Esophagus squamous epithelium (tissue), 5 donors: ENCODE measurements at places on chromosomes 2 and 18. TPM values are rescaled to one million over a fixed set of nuclear protein-coding genes. Genes with fewer than 3 reads are reported as not detected.
A peak's percentile ranks its signal among the peaks of the same experiment; 100 is the strongest.

GRCh38 chr2:121197369-121198091 lies 87.5 kb downstream of the TFCP2L1 start:
- peak; percentile 6 for DNase-seq

- DNase-seq: no peak
Measured at GRCh38 chr2:112582314-112582746, 2.1 kb upstream of the CHCHD5 start.

GRCh38 chr18:57230861-57231585 lies 84.1 kb downstream of the BOD1L2 start:
- no peak for DNase-seq

Gene B4GALT6
- 2.7 TPM for total RNA-seq

Gene UPP2
- total RNA-seq: not detected

Gene SLC9A4
- total RNA-seq: 0.76 TPM

Gene ENOSF1
- total RNA-seq: 39.4 TPM

Gene LRP2
- total RNA-seq: not detected
